ENCODE measurements at places on chromosomes 1 and 21.

DNA sequence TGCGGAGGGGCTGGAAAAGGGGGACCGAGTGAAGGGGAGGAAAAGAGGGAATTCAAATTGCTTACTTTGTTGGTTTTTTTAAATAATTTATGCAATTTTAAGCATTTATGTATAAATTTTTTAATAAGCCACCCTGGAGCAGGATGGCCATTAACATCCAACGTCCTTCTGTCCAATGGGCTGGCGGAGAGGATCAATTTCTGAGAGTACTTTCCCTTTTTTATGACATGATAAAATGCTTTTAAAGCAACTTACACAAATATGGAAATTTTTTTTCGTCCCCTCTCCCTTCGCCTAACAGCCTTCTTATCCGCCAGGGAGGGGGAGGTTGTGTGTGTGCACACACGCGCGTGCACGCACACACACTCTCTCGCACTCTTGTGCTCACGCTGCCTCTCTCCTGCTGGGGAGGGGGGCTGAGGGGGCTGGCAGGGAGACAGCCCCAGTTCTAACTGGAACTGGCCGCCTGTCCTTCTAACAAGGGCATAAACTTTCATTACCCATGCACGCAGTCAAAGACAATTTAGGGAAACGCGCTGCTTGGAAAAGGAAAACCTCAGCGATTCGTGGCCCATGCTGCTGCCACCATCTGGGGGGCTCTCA, 123.2 kb downstream of the CASZ1 start:
- no peak for DNase-seq

- no peak for DNase-seq
Observed at GRCh38 chr1:1827089-1827848, 49.0 kb upstream of the NADK start.

DNA sequence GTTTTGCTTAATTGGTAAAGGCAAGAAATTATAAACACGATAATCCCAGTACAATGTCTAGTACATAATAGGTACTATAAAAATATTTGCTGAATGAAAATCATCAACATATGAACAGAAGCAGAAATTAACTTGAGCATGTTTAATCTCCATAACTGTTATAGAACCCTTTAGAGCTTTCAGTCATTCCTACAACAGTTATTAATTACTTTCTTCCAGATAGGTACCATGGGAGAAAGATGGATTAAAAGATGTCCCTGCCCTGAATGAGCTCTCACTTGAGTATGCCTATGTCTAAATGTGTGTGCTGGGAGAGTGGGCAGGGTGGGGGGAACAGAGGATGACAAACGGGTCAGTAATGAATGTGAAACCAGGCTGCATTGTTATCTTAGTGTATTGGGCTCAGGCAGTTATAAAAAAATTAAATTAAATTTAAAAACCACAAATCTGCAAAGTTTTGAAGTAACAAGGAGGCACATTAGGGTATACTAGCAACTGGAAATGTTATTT, 2.4 kb downstream of the EPS15 start:
- no peak for DNase-seq

DNA sequence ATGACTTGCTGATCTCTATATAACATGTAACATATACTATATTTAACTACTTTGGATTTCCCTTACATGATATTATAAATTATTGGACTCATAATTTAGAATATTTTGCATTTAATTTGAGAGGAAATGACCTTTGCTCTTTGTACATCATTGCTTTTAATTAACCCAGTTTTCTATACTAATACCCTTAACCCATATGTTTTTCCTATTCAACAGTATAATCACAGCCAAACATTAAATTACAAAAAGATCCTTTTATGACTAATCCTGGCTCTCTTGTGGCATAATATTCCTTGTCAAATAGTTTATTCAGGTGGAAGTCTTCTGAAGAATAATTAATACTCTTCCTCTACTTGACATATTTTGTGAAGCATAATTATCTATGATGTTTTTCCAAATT, 56.0 kb upstream of the GPR52 start:
- no peak for DNase-seq

DNA sequence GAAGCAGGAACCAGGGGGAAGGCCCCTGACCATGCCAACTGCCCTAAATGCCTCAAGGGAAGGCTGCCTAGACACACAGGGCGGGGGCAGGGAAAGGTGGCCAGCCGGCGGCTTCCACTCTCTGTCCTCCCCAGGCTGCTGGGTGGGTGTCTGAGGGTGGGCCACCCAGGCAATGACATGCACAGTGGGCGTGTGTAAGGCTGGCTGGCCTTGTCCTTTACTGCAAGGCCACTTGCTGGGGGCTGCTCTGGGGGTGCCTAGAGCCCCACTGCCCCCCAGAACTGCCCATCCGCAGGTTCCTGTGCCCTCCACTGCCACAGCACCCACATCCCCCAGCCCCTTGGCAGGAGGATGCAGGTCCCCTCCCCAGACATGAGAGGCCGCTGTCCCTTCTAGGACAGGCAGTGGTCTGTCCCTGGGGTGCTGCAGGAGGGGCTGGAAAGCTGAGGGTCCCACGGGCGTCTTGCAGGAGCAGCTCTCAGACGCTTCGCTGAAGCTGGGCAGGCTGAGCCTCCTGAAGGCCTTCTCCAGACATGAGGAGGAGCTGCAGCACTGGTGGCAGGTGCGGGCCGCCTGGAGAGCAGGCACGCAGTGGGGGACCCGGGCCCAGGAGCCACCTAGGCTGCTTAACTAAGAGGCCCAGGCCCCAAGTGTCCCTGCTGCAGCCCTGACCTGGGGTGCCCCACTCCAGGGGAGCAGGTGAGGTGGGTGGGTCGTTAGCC, 10.1 kb downstream of the CCDC27 start:
- DNase-seq, result no peak

Data from nephron progenitor cell (in vitro differentiated cells).